Stimulated activated CD4-positive, alpha-beta T cell treated with anti-CD3 and anti-CD28 coated beads, TNF-alpha, amount 100 ng/mL, for 1 hour (primary cell): ENCODE measurements at places on chromosomes 2 and 18.

GRCh38 chr2:60629801-60630385 is 76.4 kb upstream of the BCL11A start:
- DNase-seq, result no peak

GRCh38 chr2:169797601-169798000 is 1.1 kb upstream of the SSB start:
- DNase-seq, result no peak

DNA sequence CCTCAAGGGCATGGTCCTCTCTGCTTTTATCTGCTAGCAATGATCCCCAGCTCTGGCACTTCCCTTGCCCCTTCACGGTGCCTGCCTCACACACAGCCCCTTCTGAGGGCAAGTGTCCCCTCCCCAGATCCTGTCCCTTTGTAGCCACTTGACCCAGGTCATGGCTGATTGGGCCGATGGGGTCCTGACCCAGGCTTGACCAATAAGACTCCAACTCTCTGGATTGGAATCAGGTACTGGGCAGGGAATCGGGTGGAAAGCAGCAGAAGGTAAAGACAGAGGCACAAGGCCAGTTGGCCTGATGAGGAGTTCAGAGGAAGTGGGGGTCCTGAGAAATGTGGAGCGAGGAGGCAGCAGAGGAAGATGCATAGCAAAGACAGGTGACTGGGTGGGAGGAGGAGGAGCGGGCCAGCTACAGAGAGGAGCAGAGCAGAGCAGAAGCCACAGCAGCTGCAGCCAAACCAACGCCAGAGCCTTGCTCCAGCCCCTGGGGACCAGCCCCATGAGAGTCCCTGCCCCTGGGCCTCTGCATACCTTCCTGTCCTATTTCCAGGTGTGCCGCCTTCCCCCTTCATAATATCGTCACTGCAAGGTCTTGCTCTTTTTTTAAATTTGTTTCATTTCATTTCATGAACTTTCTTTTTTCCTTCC is 39.1 kb downstream of the CAPN13 start:
- no peak for DNase-seq

DNA sequence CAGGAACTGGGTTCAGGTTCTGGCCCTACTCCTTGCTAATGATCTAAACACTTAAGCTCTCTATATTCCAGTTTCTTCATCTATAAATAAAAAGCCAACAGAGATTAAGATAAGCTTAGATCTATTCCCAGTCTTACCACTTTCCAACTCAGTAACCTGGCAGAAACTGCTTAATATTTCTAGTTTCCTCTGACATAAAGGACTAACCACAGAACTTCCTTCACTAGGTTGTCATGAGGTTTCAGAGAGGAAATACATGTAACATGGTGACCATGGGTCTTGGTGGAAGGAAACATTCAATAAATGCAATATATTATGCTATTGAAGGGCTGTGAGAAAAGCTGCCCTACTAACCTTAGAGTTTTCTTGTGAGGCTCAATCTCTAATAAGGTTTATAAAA is 114.4 kb upstream of the PDE1A start:
- no peak for DNase-seq

DNA sequence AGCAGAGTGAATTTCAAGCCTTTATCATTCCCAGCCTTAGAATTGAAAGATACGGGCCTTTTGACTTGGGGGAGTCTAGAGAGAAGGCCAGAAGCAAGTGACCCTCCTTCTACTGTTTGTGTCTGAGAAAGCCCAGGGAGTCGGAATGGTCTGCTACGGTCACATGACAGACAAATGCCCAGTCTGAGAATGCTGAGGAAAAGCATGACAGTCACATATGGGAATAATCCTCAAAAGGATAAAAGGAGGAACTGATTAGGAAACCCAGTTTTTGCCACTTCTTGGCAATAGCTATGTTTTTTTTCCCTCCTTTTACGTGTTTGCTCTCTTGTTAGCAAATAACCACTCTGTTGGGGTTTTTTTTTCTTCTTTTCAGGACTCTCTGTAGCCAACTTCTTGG is 38.1 kb upstream of the HNRNPA3 start:
- no peak for DNase-seq

DNA sequence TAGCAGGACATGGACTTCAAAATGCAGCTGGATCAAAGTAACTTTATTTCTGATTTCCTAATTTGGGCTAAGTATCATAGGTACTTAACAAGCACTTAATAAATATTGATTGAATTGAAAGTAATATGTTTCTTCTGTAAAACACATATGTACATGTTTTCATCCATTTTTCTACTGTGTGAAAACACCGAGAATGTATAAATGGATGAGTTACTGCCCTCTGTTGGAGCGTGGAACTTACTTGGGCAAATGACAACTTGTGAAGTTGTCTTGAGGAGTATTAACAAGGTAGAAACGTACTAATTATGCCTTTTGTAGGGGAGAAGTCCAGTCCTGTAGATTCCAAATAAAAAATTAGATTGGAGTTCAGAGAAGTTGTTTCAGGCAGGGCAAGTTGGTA is 87.2 kb downstream of the PHLPP1 start:
- DNase-seq, result no peak

DNA sequence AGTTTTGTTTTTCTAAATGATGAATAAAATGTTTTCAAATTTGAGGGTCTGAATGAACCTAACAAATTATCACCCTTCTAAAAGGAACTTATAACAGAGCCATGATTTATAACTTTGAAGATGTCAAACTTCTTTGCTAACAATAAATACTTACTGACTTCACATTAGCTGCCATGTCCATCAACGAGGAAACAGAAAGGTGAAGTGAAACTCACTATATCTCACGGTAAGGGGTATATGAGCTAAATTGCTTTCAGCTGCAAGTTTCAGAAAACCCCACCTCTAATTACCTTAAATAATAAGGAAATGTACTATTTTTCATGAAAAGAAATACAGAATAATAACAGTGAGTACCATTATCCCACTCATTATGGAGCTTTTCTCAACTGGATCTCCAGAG is 350.8 kb upstream of the NT5C1B start:
- no peak for DNase-seq

GRCh38 chr2:100017633-100018032 is 124.8 kb downstream of the AFF3 start:
- DNase-seq, result no peak

DNA sequence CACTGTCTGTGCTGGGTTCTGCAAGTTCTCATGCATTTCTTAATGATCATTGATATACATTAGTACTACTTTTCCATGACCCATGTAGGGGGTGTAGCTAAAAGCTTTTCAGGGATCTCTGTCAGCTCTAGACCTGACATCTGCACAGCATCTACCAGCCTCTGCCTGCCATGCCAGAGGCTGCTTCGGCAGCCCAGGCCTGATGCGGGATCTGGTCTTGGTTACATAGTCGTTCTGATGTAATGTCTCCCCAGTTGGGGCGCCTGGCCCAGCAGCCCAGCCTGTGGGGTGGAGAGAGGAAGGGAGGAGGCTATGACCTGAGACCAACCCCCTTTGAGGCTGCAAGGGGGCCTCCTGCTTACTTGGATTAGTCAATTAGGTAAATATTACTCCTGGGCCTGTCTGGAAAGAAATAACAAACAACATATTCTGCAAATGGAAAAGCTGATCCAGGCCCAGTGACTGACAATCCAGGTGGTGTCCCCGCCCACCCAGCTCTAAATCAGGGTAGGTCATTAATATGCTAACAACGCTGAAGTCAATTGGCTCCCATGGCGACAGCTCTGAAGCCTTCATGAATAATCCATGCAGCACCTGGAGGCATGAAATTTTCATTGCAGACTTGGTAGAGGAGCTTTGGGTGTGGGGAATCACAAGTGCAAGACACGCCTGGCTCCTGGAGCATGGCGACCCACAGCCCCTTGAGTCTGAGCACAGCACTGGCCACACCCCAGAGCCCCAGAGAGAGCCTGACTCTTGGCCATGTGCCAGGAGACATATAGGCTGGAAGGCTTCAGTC is 575.3 kb downstream of the CMPK2 start:
- no peak for DNase-seq

GRCh38 chr2:143994961-143995360 is 525.0 kb downstream of the ZEB2 start:
- no peak for DNase-seq

GRCh38 chr2:184756885-184757284 is 158.6 kb downstream of the ZNF804A start:
- no peak for DNase-seq

- DNase-seq, result no peak
Measured at GRCh38 chr2:234272069-234272850, 221.8 kb downstream of the SPP2 start.

GRCh38 chr2:232038251-232038880 is 76.9 kb downstream of the DIS3L2 start:
- DNase-seq, result no peak

DNA sequence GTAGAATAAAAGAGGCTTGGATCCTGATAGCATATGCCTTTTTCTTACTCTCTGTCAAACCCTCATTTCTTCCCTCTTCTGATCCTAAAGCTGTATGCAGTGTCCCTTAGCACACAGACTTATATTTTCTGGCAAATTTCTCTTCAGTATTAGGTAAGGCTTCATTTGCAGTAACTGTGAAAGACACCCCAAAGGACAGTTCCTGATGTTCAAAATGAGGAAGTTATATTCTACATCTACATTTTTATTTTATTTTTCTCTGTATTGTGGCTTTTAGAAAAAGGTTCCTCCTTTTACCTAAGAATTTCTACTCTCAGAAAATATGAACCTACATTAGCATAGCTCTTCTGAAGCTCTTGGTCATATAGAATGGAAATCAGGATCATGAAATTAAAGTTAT is 261.7 kb downstream of the PDE11A start:
- DNase-seq, result no peak

GRCh38 chr2:191927319-191927867 is 80.5 kb upstream of the CAVIN2 start:
- no peak for DNase-seq

DNA sequence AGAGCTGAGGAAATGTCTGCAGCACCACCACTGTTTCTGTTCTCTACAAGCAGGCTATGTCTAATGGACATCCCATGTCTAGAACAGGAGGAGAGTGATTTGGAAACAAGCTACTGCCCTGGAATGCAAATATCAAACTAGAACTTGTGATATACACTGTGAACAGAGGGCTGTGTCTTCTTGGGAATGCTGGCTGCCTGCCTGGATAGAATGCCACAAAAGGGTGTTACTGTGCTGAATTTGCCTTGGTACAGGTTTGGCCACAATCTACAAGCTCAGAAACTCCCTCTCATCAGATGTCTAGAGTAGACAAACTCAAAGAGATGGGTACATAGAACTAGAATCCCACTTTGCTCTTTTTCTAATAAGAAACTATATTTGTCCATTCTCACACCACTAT is 170.5 kb downstream of the NYAP2 start:
- no peak for DNase-seq

GRCh38 chr2:114085238-114085637 is 195.3 kb downstream of the ACTR3 start:
- no peak for DNase-seq

- no peak for DNase-seq
Measured at GRCh38 chr2:205752296-205752820, 70.1 kb downstream of the NRP2 start.

GRCh38 chr2:212361174-212361756 is 177.3 kb downstream of the ERBB4 start:
- DNase-seq, result no peak

GRCh38 chr2:161965994-161966393 is 108.0 kb downstream of the DPP4 start:
- no peak for DNase-seq

- DNase-seq, result no peak
Measured at GRCh38 chr2:56713161-56713676, 529.4 kb downstream of the CCDC85A start.

DNA sequence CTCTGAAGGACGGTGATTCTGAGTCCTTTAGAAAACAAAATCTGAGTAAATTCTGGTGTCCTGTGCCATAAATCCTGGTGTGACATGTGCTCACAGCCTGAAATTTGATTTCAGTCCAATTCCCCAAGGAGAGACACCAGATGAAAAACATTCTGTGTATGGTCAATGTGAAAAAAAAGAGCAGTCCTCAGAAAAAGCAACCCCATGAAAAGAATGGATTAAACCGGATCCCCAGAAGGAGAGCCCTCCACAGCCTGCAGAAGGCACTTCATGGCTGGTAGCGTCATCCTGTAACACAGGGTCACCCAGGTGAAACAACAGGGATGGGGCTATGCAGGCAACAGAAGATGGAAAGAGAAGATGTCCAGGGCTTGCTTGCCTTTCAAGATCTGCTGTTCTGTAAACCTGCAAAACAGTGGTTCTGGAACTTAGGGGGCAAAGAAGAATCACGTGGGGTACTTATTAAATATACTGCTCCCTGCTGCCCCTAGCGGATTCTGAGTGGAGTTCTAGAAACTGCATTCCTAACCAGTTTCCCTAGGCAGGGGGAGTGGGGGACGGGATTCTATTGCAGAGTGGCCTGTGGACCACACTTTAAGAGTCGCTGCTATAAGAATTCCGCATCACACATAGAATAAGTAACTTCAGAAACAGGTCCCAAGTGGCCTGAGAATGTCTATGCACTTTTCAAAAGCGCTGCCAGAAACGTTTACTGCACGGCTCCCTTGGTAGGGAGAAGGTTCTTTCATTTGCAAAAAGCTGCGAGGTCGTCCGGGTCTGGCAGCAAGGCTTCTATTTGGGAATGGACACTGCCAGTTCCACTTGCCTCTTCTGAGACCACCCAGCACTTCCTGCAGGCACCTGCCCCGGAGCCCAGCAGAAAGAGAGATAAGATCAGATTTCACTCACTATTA is 118.9 kb upstream of the ARL5A start:
- DNase-seq, result no peak

DNA sequence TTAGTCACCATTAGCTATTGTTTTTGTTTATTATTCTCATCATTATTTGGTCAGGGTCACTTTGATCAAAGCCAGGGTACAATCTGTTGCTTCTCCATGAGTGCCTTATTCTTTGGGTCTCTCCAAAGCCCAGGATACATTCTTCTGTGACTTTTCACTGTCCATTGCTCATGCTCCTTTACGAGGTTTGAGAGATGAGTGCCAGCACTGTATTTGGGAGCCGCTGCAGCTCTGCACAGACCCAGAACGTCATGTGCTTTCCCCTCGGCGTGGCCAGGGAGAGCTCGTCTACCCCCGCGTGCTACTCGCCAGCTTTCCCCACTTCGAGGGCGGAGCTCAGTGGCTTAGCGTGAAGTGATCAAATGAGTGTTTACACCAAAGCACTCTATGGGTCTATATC is 123.7 kb downstream of the COL6A3 start:
- no peak for DNase-seq

- no peak for DNase-seq
Measured at GRCh38 chr2:75012080-75012479, 53.6 kb downstream of the POLE4 start.
